Stimulated activated CD4-positive, alpha-beta T cell treated with anti-CD3 and anti-CD28 coated beads, Interleukin-1b, Interleukin-23, amount 100 ng/mL, for 24 hours (primary cell): ENCODE measurements at places on chromosomes 16 and 17.

DNA sequence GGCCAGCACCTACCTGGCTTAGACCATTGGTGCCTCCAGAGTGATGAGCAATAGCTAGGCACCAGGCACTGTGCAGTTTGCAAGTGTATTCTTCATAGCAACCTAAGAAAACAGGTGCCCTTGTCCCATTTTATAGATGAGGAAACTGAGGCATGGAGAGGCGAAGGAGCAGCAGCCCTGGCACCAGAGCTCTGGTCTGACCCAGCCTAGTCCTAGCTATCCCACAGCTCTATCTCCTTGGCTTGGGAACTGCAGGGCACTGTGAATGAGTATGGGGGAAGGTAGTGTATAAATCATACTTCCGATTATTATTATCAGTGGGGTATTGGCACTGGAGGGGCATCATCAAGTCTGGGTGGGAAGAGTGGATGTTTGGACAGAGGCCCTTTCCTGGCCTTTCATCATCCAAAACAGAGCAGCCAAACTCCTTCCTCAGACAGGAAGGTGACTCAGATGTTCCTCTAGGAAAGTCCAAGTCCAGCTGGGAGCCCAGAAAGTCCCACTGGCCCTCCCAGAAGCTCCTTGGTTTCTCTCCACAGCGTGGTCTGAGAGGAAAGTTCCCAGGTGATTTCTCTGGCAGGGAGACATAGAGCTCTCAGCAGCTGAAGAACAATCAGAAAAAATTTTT, 32.0 kb upstream of the PLLP start:
- no peak for DNase-seq

DNA sequence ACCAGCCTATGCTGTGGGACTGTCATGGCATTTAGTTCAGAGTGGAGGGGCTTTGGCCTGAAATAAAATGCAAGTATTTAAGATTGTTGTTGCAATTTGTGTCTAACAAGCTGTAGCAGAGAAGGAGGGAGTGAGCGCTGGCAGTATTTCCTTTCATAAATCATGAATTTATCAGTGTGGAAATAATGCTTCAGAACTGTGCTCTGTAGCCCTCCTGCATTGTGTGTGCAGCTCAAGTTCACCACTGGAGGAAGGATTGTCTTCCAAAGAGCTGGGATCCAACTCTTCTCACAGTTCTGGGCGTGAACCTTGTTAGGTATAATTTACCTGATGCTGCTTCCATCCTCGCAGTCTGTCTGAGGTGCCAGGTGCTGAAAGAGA, 15.1 kb downstream of the SNX11 start:
- no peak for DNase-seq

DNA sequence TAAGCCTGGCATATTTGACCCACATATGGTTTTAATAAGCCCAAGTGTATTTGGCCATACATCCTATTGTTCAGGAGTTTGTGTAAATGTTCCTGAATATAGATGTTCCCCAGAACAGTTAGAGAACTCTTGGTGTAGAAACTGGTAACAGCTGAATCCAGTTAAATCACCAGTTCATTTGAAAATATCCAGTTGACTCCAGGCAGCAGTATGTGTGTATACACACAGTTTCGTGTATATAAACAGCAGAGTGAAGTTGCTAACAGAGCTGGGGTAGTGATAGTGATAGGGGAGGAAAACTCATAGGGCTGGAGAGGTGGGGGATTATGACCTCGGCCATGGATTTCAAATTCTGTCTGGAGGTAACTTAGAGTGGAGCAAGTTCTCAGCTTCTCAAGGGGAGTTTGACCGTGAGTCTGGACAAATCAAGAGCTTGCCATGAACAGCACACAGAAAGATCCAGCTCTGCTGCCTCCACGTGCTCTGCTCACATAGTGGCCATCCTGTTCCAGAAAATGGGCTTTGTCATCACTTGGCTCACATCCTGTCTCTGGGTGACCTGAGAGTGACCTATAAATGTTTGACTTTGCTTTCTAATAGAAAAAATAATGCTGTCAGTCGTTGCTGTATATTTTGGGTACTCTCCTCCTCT, 30.6 kb upstream of the MMD start:
- DNase-seq: no peak

GRCh38 chr16:87836844-87837581, 32.3 kb downstream of the SLC7A5 start:
- no peak for DNase-seq

- no peak for DNase-seq
Measured at GRCh38 chr16:59848296-59848695, 1114.2 kb upstream of the GOT2 start.

GRCh38 chr17:30116661-30117551, at the start of gene NSRP1:
NSRP1 (plus strand) TSS chr17:30116816; CDS start chr17:30116844, 28 bp downstream.
- peak; percentile 92 for DNase-seq

- peak; percentile 54 for DNase-seq
Measured at GRCh38 chr16:610513-611381, 20.0 kb upstream of the WFIKKN1 start.

DNA sequence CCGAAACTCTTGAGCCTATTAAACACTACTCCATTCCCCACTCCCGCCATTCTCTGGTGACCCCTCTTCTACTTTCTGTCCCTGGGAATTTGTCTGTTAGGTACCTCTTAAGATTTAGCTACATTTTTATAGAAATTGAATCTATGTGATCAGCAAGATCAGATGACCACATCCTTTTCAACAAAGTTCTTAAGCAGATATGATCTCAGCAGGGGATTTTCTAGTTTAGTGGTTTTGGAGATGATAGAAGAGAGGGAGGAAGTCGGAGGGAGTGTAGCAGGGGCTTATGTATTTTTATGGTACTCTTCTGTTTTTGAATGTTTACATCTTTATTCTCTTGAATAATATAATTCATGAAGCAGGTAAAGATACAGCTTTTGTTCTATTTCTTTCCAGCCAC, 40.8 kb downstream of the RPA1 start:
- no peak for DNase-seq

- DNase-seq: no peak
Measured at GRCh38 chr16:84022644-84023043, 20.0 kb downstream of the SLC38A8 start.

- no peak for DNase-seq
Measured at GRCh38 chr16:80059836-80060235, 459.3 kb upstream of the MAF start.

DNA sequence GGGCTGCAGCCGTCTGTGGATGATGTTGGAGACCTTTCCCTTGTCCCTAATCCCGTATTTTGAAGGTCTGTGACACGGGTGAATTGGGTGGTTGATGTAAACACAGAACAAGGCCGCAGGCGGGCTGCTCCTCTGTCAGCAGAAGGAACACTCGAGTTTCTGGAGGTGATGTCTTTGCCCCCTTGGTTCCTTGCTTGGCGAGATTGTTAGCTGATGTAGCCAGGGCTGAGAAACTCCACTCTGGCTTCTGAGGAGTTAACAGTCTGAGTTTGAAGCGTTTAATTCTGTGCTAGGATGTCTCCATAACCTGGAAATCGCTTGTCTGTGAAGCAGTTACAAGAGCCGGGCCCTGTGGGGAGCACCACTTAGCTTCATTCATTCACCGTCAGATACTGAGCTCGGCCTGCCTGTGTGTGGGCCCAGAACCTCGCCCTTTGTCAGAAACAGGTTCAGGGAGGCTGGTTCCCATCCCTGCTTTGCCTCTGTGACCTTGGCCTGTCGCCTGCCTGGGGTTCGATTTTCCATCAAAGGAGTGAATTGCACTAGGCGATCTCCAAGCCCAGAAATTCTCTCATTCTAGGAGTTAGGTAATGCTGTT, 1.3 kb downstream of the MAPK8IP3 start:
- DNase-seq: no peak

GRCh38 chr17:14301279-14302090, 604 bp downstream of the HS3ST3B1 start:
- peak; percentile 17 for DNase-seq

- no peak for DNase-seq
Measured at GRCh38 chr17:77798031-77798430, 160.5 kb upstream of the TNRC6C start.

- DNase-seq: no peak
Measured at GRCh38 chr17:50924800-50925199, 58.6 kb upstream of the TOB1 start.
